ENCODE measurements at places on chromosomes 13 and 19.

DNA sequence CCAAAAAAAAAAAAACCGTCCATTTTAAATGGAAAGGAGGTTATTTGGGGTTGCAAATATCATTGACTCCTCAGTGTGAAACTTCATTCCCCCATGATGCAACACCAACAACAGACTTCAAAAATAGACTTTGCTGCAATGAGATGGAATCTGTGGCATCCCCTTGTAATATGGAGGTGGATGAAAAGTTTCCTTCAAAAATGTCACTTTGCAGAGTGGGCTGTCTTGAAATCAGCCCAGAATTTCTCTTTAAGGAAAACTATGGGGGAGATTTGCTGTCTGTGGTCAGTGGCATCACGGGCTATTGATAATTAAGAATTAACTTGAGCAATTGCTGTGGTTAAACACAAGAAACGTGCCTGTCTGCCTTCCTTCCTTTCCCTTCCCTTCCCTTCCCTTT is 1.5 kb downstream of the GPR18 start:
- peaks cover 11% of the 10 kb centered on the region for H3K4me1 ChIP-seq
- peak overlapping the region; percentile 61 for H3K27ac ChIP-seq
- no peaks in the 10 kb centered on the region for H3K27me3 ChIP-seq
- peak overlapping the region; percentile 63 for H3K4me3 ChIP-seq

DNA sequence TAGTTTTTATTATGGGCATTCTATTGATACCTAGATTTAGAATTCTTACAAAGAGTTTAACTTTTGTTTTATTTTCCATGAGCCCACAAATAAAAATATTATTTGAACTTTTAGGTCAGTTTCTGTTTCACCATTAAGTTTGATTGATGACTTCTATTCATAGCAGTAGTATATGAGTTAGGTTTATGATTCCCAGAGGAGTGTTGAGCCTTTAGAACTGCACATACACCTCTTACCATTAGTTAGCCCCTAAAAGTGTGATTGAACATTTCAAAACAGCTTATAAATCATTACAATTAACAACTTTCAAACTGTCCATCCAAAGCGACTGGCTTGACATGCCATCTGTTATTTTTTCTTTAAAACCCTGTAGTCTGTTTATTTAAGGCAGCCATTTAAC is 19.0 kb upstream of the PCDH17 start:
- no peaks in the 10 kb centered on the region for H3K4me1 ChIP-seq
- no peak for DNase-seq
- no peaks in the 10 kb centered on the region for H3K27me3 ChIP-seq
- H3K36me3 ChIP-seq: no peaks in the 10 kb centered on the region
- no peak overlapping the region for H3K27ac ChIP-seq
- H3K4me3 ChIP-seq: no peak overlapping the region

- H3K4me3 ChIP-seq: peak overlapping the region; percentile 43
- H3K36me3 ChIP-seq: no peaks in the 10 kb centered on the region
- no peaks in the 10 kb centered on the region for H3K27me3 ChIP-seq
- DNase-seq: peak; percentile 70
These were observed 21.9 kb downstream of the GRIN2D start for GRCh38 chr19:48415395-48415794.

DNA sequence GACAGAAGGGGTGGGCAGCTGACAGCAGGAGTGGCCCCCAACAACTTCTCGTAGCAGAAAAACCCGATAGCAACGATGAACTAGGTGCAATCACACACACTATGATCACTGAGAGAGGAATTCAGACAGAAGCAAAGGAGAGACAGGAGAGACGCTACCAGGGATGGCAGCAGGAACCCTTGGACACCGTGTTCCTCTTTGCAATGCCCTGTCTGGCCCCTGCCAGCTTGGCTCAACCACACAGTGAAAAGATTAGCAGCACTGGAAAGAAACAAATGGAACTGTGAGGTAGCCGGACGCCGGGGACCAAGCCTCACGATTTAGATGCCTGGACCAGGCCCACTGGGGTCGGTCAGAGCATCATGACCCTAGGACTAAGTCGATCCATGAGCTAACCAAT is 23.6 kb downstream of the DCAF15 start:
- no peak for DNase-seq
- H3K4me1 ChIP-seq: peaks cover 5% of the 10 kb centered on the region
- H3K27ac ChIP-seq: no peak overlapping the region
- H3K36me3 ChIP-seq: peaks cover 18% of the 10 kb centered on the region

- DNase-seq: no peak
- H3K4me1 ChIP-seq: no peaks in the 10 kb centered on the region
- H3K27ac ChIP-seq: no peak overlapping the region
- H3K4me3 ChIP-seq: no peak overlapping the region
These were observed 21.6 kb upstream of the SIGLEC14 start for GRCh38 chr19:51668216-51668615.

- no peaks in the 10 kb centered on the region for H3K4me1 ChIP-seq
- no peaks in the 10 kb centered on the region for H3K27me3 ChIP-seq
- no peaks in the 10 kb centered on the region for H3K36me3 ChIP-seq
These were observed 100.8 kb downstream of the UBL3 start for GRCh38 chr13:29749401-29750182.

DNA sequence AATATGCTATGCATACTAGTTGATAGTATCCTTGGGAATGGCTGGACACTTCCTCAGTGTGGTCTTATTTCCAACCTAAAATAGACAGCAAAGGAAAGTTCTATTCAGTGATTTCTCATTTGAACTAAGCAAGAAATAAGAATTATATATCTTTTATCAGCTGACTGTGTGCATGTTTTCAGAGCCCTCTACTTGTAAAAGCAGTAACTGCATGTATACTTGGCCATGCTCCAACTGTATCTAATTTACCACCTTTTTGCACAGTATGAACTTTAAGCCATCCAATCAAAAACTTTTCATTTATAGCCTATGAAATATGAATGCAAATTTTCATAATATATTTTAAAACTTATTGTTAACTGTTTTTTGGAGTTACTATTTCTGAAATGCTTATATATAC is 136.4 kb upstream of the PCDH9 start:
- H3K4me1 ChIP-seq: no peaks in the 10 kb centered on the region
- no peak for DNase-seq
- no peaks in the 10 kb centered on the region for H3K36me3 ChIP-seq
- H3K27ac ChIP-seq: no peak overlapping the region
- no peaks in the 10 kb centered on the region for H3K27me3 ChIP-seq
